Right lobe of liver (tissue), 6 donors: ENCODE measurements at places on chromosomes 2 and 18. TPM values are rescaled to one million over a fixed set of nuclear protein-coding genes. Genes with fewer than 3 reads are reported as not detected.

DNA sequence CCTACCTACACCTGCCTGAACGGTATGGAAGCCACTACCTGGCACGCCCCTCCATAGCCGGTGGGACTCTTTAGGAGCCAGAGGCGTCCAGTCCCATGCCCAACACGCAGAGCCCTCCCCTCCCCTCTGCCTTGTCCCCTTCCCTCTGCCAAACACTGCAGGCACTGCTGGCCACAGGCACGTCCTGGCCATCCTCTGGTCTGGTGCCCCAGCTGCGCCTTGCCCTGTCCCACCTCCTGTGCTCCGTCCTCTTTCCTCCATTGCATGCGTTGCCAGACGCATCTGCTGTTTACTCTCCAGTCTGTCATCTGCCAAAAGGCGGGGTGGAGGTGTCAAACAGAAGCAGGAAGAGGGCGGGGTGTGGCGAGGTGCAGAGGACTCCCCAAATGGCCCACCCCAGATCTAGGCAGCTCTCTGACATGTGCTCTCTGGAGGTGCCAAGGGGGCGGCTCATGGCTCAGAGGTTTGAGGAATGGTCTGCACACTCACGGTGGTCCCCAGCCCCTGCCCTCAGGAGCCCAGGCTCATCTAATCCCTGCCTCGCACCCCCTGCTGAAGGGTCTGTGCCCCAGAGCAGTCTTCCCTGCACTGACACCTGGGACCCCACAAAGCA, 45.1 kb downstream of the HS6ST1 start:
- no peak for DNase-seq

DNA sequence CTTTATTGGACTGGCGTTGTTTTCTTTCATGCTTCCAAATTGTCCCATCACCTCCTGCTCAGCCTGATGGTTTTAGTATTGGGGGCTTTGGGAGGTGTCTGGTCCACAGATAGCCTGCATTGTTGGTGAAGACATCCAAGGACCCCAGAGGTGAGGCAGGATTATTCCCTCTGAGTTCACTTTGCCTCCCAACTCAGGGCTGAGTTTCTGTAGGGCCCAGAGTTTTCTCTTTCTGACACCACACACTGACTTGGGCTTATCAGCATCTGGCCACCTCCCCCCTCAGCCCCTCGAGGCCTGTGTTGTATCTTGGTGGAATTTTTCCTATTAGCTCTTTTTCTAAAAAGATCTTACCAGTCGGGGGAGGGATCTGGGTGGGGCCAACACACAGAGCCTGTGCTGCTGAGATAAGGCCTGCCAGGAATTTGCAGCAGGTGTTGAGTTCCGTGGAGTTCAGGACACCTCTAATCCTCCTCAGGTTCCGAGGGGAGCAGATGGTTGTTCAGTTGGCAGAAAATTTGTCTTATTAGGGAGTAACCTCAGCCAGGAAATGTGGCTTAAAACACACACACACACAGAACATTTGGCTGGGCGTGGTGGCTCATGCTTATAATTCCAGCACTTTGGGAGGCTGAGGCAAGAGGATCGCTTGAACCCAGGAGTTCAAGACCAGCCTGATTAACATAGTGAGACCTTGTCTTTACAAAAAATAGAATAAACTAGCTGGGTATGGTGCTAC, 7.3 kb downstream of the EMILIN2 start:
- DNase-seq: no peak

GRCh38 chr2:43455731-43456642, 139.9 kb downstream of the THADA start:
- no peak for DNase-seq

GRCh38 chr2:127623388-127624319, 22.3 kb upstream of the GPR17 start:
- peak; percentile 43 for DNase-seq

- no peak for DNase-seq
Measured at GRCh38 chr2:190486037-190486623, 48.4 kb downstream of the NEMP2 start.

- no peak for DNase-seq
Measured at GRCh38 chr18:21739604-21740537, 721 bp upstream of the MIB1 start.

DNA sequence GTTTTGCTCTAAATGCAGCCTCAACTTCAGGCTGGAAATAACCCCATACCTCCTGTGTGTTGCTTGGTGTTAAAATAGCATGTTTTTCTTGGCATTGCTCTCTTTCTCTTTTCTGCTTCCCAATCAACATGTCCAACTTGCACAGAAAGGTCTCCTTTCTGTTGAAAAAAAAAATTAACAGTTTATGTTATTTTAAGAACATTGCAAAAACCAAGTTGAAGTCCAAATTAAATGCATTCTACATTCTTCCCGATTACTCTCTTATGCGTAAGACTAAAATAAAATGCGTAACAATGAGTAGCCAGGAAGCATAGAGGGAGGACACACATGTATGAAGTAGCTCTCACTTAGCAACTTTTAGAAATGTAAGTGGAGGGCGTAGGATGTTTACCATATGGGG, 1406.1 kb upstream of the NXPH2 start:
- no peak for DNase-seq

- DNase-seq: no peak
Measured at GRCh38 chr2:226050822-226051221, 651.3 kb downstream of the NYAP2 start.

DNA sequence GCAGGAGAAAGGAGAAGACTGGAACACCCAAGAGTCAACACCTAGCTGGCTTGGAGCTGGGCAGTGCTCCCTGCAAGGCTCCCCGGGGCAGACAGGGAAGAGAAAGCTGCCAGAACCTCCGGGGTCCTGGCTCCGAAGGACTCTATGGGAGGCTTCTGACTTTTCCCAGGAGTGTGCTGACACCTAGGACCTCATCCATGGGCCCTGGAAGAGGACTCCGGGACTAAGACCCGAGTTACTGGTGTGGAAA, 37.8 kb upstream of the ATP6V1B1 start:
- no peak for DNase-seq

- no peak for DNase-seq
Measured at GRCh38 chr2:134762508-134762907, 43.7 kb upstream of the TMEM163 start.

- DNase-seq: peak; percentile 77
Measured at GRCh38 chr2:120675460-120676130, 60.1 kb upstream of the GLI2 start.

DNA sequence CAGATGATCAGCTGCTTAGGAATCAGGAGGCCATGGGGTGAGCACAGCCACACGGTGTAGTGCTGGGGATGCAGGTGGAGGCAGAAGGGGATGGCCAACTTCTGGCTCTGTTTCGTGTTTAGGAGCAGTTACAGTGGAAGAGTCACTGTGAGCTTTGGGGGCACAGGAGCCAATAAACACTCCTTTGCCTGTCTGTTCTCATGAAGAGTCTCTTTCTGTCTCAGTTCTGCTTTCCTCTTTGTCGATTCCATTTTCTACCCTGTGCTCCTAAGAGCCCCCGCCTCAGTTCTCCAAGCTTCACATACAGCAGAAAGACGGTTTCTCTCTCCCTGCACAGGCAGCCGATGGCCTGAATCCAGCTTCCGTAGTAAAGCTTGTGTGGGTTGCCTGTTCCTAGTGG, 21.0 kb upstream of the RRM2 start:
- DNase-seq: no peak

GRCh38 chr18:62730941-62731340, 15.6 kb downstream of the PHLPP1 start:
- no peak for DNase-seq

- no peak for DNase-seq
Measured at GRCh38 chr18:50928551-50928950, 39.3 kb upstream of the ELAC1 start.

GRCh38 chr2:9282128-9283112, 75.8 kb downstream of the ASAP2 start:
- no peak for DNase-seq

DNA sequence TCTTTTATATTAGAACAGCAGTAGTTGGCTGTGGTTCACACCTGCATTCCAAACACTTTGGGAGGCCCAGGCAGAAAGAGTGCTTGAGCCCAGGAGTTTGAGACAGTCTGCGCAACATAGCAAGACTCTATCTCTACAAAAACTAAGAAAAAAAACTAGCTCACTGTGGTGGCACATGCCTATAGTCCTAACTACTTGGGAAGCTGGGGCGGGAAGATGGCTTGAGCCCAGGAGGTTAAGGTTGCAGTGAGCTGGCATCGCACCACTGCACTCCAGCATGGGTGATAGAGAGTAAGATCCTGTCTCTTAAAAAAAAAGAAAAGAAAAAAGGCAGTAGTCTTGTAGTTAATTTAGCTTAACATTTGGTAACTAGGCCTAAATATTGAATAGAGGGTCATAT, 136.6 kb downstream of the AGPS start:
- DNase-seq: no peak

DNA sequence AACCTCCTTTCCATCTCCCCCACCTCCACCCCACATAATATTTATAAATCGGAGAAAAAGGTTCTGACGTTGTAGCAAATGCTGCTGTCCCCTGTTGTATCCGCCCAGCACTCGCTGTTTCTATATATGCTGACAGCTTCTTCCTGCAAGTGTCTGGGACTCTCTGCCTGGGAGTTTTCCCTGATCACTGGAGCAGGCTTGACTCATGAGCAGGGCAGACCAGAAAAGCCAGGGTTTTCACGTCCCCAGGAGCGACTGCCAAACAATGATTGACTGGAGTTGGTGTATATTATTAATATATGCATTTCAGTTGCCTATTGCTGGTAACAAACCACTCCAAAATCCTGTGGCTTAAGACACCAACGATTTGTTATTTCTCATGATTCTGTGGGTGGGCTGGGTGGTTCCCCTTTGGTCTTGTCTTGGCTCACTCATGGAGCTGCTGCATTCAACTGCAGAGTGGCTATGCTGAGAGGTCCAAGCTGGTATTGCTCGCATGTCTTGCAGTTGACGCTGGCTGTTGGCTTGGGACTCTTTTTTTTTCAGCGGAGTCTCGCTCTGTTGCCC, 21.2 kb upstream of the ASXL2 start:
- DNase-seq: no peak

DNA sequence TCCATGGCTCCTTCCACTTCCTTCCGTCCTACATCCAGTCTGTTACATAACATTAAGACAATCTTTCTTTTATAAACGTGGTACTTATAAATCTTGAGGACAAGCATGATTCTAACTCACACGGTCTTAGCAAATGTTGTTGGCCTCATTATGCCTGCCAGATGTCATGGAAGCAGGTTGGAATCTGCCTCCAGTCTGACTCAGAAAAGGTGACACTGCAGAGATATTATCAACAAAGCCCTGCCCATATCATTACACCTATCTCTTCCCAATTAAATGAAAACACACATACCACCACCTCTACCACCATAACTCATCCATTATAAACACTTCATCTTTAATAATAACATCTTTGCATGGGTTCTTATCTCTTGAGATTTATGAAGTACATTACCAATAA, 334.7 kb upstream of the CHAC2 start:
- DNase-seq: no peak

TMEM37 gene
- total RNA-seq: 70.5 TPM

AKAIN1 gene
- not detected for total RNA-seq

HOXD9 gene
- total RNA-seq: not detected
